ENCODE measurements at places on chromosomes 12 and 14. TPM values are rescaled to one million over a fixed set of nuclear protein-coding genes. Genes with fewer than 3 reads are reported as not detected.

Gene ITGA7
- 65.6 TPM for total RNA-seq

- no peak for DNase-seq
Measured at GRCh38 chr14:99575043-99576023, 28.7 kb downstream of the CCDC85C start.

Gene PPP1R36
- total RNA-seq: 0.24 TPM

Gene ST8SIA1
- 12.3 TPM for total RNA-seq

- no peak for DNase-seq
Measured at GRCh38 chr12:104602896-104603295, 146.1 kb downstream of the CHST11 start.
